Cardiac atrium fibroblast (primary cell): ENCODE measurements at places on chromosomes 1 and 21. TPM values are rescaled to one million over a fixed set of nuclear protein-coding genes. Genes with fewer than 3 reads are reported as not detected.

Gene TIAM1
- 2.7 and 3.9 TPM in 2 replicates for total RNA-seq

Gene C1orf116
- total RNA-seq: not detected in 2 replicates

Gene RUNX3
- not detected in 2 replicates for total RNA-seq

Gene LCE1E
- total RNA-seq: not detected in 2 replicates

Gene CACNA1S
- not detected in 2 replicates for total RNA-seq

Gene HEATR1
- total RNA-seq: 18.4 and 18.8 TPM in 2 replicates

Gene ERICH3
- not detected in 2 replicates for total RNA-seq

Gene GBP7
- total RNA-seq: not detected in 2 replicates

Gene CELSR2
- 0.72 and 1.5 TPM in 2 replicates for total RNA-seq

Gene ICOSLG
- total RNA-seq: 0.32 and 0.54 TPM in 2 replicates

Gene ARHGEF2
- 97.9 and 106 TPM in 2 replicates for total RNA-seq

Gene B3GALT6
- total RNA-seq: 21.7 and 38.4 TPM in 2 replicates

Gene IL22RA1
- total RNA-seq: 0.16 TPM in 1 of 2 replicates, not detected in the other

Gene CD2
- total RNA-seq: not detected in 2 replicates

Gene PLA2G2A
- total RNA-seq: 0.72 and 9.4 TPM in 2 replicates

Gene RAB42
- total RNA-seq: 0.54 and 2.8 TPM in 2 replicates

Gene TNFSF4
- 2.2 and 5.3 TPM in 2 replicates for total RNA-seq

Gene TEX50
- not detected in 2 replicates for total RNA-seq

Gene CHAF1B
- 2.9 and 3.6 TPM in 2 replicates for total RNA-seq

Gene PPIAL4G
- not detected in 2 replicates for total RNA-seq

Gene TBX19
- 0.32 and 0.90 TPM in 2 replicates for total RNA-seq

Gene ADCY10
- total RNA-seq: under 0.01 TPM in 1 of 2 replicates, not detected in the other

Gene LCE2C
- not detected in 2 replicates for total RNA-seq

Gene RNF186
- total RNA-seq: not detected in 2 replicates

Gene PKLR
- total RNA-seq: not detected in 2 replicates

Gene MMEL1
- not detected in 2 replicates for total RNA-seq

Gene UBE2G2
- total RNA-seq: 33.4 and 43.9 TPM in 2 replicates

Gene G0S2
- total RNA-seq: 14.8 and 34.5 TPM in 2 replicates

Gene AIRE
- not detected in 2 replicates for total RNA-seq

Gene CD52
- total RNA-seq: not detected in 2 replicates

Gene LHX8
- not detected in 2 replicates for total RNA-seq

Gene ALX3
- not detected in 2 replicates for total RNA-seq

Gene SPRR5
- not detected in 2 replicates for total RNA-seq

Gene ZBED6
- total RNA-seq: 12.6 and 20.1 TPM in 2 replicates

Gene SH2D5
- 0.54 and 1.3 TPM in 2 replicates for total RNA-seq

Gene ANKRD65
- 2.2 TPM in 1 of 2 replicates, not detected in the other for total RNA-seq

Gene AMY1B
- total RNA-seq: not detected in 2 replicates

Gene BACE2
- 24.6 and 34.2 TPM in 2 replicates for total RNA-seq

Gene TP73
- total RNA-seq: not detected in 2 replicates

Gene BATF3
- total RNA-seq: not detected in 2 replicates

Gene FAM177B
- total RNA-seq: not detected in 2 replicates

Gene FRRS1
- total RNA-seq: 6.0 and 10.5 TPM in 2 replicates

Gene C2CD2
- total RNA-seq: 10.5 and 16.0 TPM in 2 replicates

Gene LRRC47
- 26.9 and 35.7 TPM in 2 replicates for total RNA-seq

Gene SPTA1
- not detected in 2 replicates for total RNA-seq

Gene FMO3
- total RNA-seq: 1.1 and 1.3 TPM in 2 replicates

Gene RNU11
- total RNA-seq: not detected in 2 replicates

Gene CD1D
- 9.7 and 11.0 TPM in 2 replicates for total RNA-seq

Gene PRAMEF11
- not detected in 2 replicates for total RNA-seq

Gene ACTN2
- 0.49 and 5.4 TPM in 2 replicates for total RNA-seq

Gene MYBPH
- not detected in 2 replicates for total RNA-seq

Gene ATP1A4
- total RNA-seq: not detected in 2 replicates

Gene NBPF6
- total RNA-seq: under 0.01 TPM in 1 of 2 replicates, not detected in the other
